ENCODE measurements at places on chromosomes 1 and 21.

DNA sequence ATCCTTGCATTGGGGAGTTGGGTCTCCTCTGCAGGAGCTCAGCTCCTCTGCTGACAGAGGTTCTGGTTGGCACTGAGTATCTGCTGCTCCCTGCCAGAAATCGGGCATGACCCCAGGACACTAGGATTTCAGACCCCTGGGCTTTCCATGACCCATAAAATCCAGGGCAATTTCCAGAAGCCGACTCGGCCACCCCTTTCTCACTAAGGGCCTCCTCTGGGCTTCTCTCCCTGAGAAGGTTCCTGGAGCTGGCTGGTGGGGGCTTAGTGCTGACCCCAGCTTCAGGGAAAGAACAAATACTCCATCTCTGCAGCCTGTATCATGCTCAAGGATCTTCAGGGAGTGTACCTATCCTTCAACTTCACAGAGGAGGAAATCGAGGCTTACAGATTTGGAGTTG is 603.4 kb downstream of the PTPRU start:
- DNase-seq, result no peak

DNA sequence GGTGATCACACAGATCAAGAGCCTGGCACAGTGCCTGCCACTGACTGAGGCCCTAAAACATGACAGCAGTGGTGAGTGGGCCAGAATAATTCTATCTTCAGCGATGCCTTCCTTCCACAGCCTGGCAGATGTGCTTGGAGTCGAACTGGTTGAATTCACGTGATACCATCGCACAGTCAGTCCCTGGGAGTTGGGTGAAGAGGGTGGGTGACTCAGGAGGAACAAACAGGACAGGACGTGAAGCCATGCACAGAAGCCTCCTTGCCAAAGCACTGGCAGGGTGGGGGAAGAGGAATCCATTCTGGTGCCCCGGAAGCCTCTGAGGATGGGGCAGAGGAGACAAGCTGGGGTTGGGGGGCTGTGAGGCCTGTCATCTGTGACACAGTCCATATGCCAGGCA is 80.3 kb upstream of the WNT4 start:
- DNase-seq, result no peak

DNA sequence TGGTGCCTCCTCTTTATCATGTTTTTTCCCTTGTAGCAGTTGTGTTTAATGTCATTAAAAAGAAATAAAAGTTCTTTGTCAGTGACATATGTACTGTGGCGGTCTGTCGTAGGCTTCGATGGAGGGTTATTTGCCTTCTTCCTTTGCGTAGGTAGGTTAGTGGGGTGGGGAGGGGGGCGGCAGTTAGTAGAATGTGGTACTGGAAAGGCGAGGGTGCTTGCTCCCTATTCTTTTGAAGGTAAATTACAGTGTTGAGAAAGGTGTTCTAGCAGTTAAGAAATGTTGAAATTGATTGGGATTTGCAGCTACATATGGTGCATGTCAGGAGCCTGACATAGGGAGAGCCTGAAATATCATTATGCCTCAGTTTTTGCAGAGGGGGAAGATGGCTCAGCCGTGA is 11.9 kb downstream of the FNDC5 start:
- DNase-seq, result no peak

DNA sequence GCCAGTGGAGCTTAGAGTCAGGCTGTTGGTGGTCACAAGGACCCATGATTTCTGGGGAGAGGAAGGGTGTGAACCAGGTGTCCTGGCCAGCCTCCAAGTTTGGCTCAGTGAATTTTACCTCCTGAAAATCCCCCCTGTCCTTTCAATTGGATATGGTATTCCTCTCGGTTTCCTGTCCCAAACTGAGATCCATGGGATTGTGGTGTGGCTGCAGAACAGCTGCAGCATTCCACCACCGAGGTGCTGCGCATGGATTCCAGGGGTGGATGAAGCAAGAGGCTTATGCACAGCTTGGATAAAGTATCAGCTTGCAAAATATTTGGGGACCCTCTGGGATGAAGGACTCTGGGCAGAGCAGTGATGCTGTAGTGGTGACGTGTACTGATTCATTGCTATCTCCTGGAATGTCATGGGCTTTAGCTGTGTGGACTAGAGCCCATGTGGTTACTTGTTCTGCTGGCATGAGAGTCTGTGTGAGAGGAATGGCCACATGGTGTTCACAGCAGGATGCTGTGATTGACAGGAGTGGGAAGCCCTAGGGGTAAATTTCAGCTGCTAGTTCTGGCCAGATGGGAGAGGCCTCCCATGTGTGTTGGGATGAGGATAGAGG is 148.7 kb upstream of the SPAG17 start:
- DNase-seq, result no peak

- no peak for DNase-seq
Observed at GRCh38 chr1:106979371-106979770, 77.1 kb upstream of the PRMT6 start.

DNA sequence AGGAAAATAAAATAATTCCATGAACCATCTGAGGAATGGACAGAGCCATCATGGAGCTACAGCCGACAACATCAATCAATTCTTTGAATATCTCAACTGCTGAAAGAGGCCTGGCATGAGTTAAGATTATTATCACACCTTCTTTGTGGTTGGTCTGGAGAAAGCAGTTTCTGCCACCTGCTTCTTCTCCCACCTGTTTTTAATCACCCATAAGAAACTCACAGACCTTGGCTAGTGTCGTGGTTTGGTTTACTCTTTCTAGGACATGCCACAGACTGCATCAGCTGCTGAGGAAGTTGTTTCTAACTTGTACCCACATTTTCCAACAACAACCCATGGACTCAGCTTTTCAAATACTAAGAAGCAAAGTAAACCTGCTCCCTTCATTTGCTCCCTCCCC is 65.6 kb downstream of the NTPCR start:
- no peak for DNase-seq

DNA sequence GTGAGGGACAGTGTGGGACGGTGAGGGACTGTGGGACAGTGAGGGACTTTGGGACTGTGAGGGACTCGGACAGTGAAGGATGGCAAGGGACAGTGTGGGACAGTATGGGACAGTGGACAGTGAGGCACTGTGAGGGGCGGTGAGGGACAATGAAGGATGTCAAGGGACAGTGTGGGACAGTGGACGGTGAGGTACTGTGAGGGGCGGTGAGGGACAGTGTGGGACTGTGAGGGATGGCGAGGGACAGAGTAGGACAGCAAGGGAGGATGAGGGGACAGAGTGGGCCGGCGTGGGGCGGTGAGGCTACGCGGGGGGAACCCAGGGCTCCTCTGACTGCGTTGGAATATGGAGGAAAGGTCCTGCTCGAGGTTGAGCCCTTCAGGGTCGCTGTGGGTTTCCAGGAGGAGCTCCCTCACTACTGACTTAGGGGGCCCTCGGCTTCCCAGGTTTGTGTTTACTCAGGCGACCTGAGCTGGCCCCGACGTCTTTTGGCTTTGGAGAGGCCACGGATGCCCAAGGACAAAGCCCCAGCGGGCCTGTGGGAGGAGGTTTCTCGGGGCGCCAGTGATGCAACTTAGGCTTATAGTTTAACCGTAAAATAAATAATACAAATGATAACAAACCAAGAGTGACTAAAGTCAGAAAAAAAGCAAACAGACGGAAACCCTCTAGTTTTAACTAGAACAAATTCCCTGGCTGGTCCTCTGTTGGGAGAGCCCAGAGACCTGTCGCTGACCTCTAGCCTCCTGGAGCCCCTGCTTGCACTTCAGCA is 1.1 kb upstream of the ERRFI1 start:
- no peak for DNase-seq

DNA sequence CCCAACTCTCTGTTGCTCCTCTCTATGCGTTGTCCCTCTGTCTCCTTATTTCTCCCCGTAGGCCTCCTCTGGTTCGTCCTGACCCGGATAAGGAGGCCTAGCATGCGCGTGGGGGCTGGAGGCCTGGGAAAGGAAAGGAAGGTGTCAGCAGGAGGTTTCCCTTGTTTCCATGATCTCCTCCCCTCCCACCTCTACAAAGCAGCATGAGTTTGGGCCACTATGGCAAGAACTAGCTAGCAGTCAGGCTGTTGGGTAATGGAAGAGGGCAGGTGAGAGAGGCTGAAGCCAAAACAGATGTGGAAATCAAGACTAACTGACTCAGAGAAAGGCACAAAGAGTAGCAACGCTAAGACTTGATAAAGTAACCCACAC is 687 bp upstream of the SEMA6C start:
- no peak for DNase-seq

GRCh38 chr1:220791285-220791684 is 4.6 kb downstream of the MTARC1 start:
- DNase-seq, result no peak

DNA sequence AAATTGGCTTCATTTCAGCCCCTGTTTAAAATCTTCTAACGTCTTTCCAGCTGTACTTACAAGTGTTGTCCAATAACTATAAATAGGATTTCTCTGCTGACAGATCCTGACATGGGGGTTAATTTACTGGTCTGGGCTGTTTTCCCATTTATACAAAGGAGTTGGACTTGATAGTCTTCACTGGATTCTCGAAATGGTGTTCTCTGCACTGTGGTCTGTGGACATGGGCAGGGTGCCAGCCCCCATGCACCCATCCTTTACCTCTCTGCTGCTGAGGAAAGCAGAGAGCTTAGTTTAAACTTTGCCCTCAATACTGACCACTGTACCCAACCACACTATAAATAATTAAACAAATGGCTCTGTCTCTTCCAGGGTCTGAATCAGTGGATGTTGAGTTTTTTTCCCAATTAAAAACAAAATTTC is 5.2 kb downstream of the DIO1 start:
- DNase-seq, result no peak

GRCh38 chr1:110487726-110488125 is 31.2 kb downstream of the KCNA10 start:
- DNase-seq, result no peak

GRCh38 chr1:183638649-183639387 is 3.2 kb upstream of the ARPC5 start:
- no peak for DNase-seq

- no peak for DNase-seq
Observed at GRCh38 chr1:3355089-3355488, 99.4 kb upstream of the ARHGEF16 start.

- DNase-seq, result no peak
Observed at GRCh38 chr1:36890776-36891175, 143.5 kb downstream of the GRIK3 start.

DNA sequence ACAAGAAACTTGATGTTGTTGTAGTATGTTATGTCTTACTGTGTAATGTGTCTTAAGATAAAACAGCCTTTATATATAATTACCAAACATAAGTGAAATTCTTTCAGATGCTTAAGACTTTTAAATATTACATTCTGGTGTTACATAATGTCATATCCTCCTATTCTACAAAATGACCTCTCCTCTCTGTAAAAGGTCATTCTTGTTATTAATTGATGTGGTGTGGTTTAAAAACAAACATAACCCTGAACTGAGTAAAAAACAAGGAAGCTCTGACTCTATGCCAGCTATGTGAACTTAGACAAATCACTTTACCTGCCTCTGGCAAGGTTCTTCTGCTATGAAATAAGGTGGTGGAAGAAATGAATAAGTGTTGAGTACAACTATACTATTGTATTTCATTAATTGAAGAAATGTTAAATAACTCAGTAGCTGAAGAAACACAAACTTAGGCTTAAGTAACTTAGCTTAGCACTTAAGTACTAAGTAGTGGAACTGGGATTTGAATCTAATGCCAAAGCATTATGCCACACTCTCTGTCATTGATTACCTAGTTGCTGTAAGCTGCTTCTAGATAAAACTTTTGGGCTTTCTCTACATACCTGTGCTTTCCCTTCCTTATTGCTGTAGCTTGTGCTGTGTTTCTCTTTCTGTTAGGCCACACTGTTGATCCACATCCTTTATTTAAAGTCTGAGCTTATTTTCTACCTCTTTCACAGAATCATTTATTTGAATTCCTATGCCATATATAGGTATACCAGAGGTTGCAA is 859 bp upstream of the ANGPTL1 start:
- DNase-seq, result no peak

DNA sequence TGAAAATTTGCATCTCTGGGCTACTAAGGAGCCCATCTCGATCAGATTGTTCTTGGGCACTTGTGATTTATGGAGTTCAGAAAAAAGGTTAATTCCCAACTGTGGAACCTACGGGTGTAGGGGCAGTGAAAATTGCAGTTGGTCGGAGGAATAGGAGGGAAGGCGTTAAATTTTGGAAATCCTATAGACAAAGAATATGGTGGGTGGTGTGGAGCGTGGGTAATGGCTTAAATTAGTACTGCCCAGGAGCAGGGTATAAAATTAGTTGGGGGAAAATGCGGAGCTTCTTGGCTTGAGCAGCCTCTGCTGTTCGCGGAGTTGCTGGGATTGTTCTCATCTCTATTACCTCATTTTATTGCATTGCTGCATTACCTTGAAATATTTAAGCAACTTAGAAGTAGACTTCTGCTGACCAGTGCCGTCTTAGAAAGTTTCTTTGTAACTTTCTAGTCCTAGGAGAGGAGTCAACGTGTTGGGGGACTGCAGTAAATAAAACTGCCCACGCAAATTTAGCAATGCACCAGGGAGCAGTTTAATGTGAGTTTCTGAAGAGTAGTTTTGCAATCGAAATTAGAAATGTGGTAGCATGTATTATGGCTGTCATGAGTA is 514 bp downstream of the S1PR1 start:
- DNase-seq, result peak; percentile 37

GRCh38 chr1:39818482-39818881 is 29.8 kb upstream of the BMP8B start:
- no peak for DNase-seq

GRCh38 chr1:29758781-29759499 is 522.6 kb downstream of the PTPRU start:
- DNase-seq, result no peak

DNA sequence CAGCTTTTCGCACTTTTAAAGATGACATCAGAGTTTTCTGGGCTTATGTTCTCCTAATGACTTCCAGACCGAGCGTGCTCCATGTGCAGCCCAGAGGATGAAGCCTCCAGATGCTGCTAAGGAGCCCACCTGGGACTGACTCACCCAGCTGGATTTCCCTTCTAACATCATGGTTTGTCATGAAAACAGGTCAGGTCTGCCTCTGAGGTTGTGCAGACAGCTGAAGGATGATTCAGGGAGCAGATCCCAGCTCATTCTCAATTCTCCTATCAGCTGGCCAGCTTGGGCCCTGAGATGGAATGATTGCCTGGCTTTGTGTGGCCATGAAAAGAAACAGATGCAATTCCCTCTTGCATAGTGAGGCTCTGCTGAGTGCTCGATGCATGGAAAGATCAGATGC is 123.9 kb upstream of the DUSP10 start:
- no peak for DNase-seq

DNA sequence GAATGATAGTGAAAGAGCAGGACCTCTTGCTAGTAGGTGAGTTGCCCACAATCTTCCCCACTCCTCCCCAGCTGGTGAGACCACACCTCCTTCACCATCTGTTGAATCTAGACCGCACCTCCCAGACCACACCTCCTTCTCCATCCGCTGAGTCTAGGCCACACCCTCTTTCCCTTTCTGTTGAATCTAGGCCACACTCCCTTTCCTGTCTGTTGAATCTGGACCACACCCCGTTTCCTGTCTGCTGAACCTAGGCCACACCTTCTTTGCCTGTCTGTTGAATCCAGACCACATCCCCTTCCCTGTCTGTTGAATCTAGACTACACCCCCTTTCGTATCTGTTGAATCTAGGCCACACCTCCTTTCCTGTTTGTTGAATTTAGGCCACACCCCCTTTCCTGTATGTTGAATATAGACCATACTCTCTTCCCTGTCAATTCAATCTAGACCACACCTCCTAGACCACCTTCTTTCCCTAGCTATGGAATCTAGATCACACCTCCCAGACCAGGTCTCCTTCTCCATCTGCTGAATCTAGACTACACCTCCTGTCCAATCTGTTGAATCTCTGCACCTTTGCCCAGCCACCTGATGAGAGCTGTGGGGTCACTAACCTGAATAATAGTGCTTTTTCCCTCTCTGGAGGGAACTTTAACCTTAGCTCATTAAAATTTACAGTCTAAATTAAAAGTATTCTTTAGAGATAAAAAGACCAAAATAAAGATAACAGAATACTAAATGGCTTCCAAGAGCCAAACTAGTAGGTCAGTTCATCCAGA is 116.3 kb downstream of the DAB1 start:
- DNase-seq, result peak; percentile 90
